DMS153 (cell line): ENCODE measurements at places on chromosomes 11 and 22.

GRCh38 chr11:10351765-10352641, 47.1 kb downstream of the ADM start:
- DNase-seq: peak; percentile 95

GRCh38 chr22:22507743-22508273, 734 bp downstream of the ZNF280B start:
- DNase-seq: no peak

GRCh38 chr11:96036863-96037262, 113.0 kb upstream of the MTMR2 start:
- DNase-seq: no peak

- DNase-seq: no peak
Observed at GRCh38 chr11:115197433-115197832, 306.8 kb downstream of the CADM1 start.

DNA sequence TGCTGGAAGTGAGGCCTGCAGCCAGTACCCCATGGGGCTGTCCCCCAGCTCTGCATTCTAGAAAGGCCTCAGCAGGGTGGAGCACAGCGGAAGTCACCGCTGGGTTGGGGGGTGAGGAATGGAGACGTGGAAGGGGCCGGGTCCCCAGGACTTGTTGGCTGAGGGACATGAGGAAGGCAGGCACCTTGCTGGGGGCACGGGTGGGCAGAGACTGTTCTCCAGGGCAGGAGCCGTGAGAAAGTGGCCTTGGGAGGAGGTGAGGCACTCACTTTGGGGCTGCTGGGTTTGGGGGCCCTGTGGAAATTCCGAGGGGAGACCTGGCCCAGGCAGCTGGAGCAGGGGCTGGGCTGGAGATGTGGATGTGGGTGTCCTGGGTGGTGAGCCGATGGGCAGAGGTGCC, 5.0 kb downstream of the TNNI2 start:
- DNase-seq: no peak

DNA sequence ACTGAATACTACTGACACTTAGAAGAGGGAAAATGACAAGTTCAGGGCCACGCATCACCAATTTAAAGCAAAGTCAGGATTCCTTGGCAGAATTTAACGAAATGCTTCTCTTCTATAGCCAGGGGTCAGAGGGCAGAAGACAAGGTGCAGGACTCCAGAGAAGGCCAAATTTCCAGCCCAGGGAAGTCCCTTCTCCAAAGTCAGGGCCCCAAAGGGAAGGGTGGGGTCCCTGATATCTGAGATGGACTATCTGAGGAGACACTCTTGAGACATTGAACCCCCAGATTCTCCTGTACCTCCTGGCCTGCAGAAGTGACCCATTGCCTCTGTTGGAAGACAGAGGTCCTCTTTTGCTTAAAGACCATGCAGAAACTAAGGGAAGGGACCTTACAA, 91.2 kb downstream of the RPS6KA4 start:
- DNase-seq: no peak

GRCh38 chr11:26283852-26284408, 48.0 kb upstream of the ANO3 start:
- no peak for DNase-seq
